ENCODE measurements at places on chromosomes 3 and 15. TPM values are rescaled to one million over a fixed set of nuclear protein-coding genes. Genes with fewer than 3 reads are reported as not detected.

Gene CLSTN2
- total RNA-seq, result 0.59 TPM

DNA sequence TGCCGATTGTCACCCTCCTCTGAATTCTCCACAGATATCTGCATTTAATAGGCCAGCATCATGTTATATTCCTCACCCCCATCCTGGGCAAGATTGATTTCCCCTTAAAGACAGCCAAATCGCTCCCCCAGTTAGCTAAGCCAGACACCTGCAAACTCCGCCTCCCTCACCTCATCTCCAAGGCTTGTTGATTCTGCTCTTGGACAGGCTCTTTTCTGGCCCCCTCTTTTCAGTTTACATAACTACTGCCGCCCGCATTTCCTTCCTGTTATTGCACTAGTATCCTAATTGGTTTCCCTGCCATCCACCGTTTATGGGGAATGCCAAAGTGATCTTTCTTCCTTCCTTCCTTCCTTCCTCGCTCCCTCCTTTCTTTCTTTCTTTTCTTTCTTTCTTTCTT is 214.7 kb upstream of the MRPL3 start:
- DNase-seq, result no peak

Gene TCAIM
- total RNA-seq, result 43.3 TPM

DNA sequence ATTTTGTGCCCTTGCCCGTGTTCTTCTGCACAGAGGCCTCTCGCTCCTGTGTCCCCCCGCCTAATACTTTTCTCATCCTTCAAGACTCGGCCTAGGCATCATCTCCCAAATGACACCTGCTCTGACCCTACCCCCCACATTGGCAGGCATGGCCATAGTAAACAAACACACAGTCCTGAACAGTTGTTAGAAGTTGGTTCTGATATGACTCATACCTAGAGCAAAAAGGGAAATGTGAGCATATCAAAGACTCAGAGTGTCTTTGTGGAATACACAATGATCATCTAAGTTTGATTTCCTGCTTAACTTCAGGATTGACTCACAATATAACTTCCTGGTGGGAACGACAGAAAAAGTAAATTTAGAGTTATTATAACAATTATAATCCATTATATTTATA is 120.5 kb downstream of the POLR2M start:
- no peak for DNase-seq

Gene CD200
- total RNA-seq, result 0.49 TPM

Measured in RPMI7951 (cell line).